BJ (cell line): ENCODE measurements at places on chromosomes 4 and X.
A peak's percentile ranks its signal among the peaks of the same experiment; 100 is the strongest.

DNA sequence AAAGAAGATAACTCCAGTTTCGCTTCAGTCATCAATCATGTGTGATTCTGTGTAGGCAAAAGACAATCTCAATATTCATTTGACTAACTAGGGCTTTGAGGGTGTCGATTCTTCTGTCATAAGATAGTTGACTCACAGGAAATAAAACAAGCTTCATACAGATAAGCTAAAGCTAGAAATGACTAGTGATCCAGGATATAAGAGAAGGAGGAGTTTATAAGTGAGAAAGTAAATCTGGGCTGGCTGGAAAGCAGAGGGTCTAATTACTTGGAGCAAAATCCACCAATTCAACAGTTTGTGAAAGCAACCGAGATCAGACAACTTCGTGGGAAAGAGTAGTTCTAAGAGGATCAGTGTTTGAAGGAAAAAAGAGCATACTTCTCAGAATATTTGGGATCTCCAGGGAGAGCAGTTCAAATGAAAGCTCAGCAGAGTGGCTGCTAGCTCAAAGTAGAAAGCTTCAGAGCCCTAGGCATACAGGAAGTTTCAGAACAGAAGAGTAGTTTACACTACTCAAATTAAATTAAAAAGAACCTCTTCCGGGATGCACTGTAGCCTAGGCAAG lies 429.3 kb downstream of the INPP4B start:
- DNase-seq = no peak

DNA sequence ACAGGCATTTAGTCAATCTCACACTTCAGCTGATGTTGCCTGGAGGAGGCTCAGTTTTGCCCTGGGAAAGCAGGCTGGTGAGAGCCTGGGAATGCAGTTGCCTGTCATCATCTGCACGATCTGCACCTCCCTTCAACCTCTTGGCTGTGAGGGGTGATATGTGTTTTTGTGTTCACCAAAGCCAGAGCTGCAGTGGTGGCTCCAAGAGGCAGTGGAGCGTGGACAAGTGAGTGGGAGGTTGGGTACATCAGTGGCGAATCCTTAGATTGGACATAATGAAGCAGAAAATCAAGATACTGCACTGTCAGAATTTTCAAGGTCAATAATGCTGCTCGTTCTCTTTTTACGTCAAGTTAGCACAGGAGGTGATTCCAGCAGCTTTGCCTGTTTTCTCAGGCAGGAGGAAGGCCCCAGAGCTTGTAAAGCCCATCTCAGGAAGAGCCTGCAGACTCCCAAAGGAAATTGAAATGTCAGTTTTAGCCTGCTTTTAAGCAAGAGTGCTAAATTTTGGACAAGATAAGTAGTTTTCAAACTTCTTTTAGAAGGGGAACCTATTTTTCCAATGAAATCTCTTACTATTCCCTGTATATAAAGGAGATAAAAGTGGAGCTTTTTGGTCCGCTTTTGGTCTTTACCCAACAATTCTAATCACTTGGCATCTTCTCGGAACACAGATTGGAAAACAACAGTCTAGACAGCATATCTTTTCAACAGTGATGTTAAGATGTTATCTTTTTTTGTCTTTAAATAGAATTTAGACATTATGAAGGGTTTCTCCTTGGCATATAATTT lies 92.8 kb downstream of the FRAS1 start:
- DNase-seq = no peak

- peak; percentile 33 for DNase-seq
Observed at GRCh38 chr4:109472343-109472761, 38.7 kb downstream of the SEC24B start.

DNA sequence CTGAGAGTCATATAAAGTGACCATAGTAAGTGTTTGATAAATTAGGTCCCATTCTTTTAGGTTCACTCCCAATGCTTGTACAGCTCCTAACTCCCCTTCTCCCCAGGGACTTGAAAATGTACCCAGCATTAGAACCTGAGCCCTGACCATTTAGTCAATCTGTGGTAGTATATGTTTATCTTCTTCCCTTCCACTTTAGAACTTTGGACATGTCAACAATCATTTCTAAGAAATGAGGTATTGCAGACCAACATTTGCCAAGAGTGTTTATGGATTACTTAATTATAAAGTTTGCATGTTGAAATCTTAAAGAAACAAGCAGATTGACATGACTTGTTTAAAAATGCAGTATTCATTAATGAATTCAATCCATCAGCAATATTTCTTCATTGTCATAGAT lies 26.0 kb downstream of the AFM start:
- no peak for DNase-seq

DNA sequence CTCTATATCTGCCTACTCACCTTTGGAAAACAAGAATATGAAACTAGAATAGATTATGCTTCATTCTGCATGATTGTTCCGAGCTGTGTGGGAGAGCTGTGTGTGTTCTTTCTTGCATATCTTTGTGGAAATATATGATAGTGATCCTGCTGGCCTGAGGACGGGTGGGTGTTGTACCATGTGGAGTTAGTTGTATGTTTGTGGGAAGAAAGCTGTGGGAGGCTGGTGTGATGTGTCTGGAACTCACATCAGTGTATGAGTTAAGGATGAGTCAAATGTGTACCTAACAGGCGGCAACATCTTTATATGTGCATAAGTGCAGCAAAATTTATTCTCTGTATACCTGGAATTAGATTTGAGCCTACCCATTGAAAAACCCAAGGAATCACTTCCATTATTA lies 208.1 kb upstream of the ADGRL3 start:
- no peak for DNase-seq

DNA sequence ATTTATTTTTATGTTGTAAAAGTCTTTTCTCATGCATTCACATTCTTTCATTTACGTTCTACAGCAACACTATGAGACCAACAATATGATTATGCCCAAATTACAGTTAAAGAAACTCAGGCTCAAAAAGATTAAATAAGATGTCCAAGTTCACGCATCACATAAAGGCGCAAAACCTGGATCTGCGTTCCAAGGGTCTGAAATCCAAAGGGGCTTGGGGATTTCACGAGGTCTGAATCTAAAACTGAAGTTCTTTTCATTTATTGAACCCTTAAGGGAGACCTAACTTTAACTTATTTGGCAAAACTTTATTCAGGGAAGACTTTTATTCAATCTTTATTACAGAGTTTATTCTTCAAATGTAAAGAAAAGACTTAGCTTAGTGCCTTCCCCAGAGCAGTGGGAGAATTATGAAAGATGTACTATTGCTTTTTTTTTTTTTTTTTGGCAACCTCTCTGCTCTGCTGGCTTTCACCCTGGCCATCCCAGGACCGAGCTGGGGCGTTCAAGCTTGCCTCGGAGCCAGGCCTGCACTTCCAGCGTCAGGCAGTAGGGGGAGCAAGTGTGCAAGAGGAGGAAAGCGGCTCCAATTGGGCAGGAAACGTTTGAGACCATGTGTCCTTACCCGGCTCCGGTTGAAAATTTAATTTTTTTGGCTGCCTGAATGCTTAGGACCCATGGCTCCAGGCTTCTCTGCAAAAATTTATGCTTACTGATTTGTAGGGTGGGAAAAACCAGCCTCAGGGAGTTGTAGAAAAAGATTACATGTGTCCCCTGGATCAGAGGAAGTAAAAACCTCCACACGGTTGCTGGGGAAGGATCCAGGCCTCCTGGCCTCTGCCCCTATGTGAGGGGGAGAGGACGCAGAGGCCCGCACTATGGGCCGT lies 344.3 kb upstream of the KLF3 start:
- peak; percentile 42 for DNase-seq

DNA sequence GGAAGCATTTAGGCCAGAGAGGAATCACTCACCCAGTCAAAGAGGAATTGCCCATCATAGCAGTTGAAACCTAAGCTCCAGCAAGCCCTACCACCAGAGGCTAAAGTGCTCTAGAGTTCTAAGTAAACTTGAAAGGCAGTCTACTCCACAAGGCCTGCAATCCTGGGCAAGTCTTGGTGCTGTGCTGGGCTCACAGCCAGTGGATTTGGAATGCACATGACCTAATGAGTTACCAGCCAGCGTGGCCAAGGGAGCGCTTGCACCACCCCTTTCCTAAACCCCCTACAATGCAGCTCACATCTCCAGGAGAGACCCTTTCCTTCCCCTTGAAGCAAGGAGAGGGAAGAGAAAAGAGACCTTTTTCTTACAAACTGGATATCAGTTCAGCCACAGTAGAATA lies 445.7 kb downstream of the GASK1B start:
- DNase-seq = no peak

DNA sequence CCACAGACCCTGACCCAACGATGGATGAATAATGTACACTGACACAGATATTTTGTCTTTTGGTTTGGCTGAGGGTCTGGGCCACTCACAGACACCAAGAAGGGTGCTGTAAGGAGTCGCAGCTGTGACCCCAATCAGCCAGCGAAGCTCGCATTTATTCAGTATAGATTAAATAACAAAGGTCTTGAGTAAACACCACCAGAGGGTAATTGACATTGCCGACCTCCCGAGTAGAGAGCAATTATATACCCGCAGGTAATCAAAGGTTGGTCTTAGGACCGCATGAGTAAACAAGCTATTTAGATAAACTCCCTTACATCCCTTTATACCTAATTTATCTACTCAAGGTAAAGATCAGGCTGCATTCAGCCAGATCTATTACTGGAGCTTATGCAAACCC lies 297.1 kb downstream of the ADAM29 start:
- DNase-seq = no peak

DNA sequence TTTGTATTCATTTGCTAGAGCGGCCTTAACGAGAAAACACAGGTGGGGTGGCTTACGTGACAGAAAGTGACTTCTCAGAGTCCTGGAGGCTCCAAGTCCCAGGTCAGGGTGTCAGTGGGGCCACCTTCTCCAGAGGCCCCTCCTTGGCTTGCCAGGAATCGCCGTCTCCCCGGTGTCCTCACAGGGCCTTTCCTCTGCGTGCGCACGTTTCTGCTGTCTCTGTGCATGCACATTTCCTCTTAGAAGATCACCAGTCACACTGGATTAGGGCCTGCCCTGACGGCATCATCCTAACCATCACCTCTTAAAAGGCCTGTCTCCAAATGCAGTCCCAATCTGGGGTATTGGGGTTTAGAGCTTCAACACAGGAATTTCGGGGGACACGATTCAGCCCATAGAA lies 63.8 kb upstream of the HELT start:
- DNase-seq = no peak

GRCh38 chr4:89273741-89274141 lies 33.9 kb downstream of the GPRIN3 start:
- DNase-seq = no peak

GRCh38 chrX:119145241-119145653 lies 17.6 kb upstream of the KIAA1210 start:
- no peak for DNase-seq

GRCh38 chr4:6343939-6344408 lies 74.3 kb downstream of the WFS1 start:
- no peak for DNase-seq

DNA sequence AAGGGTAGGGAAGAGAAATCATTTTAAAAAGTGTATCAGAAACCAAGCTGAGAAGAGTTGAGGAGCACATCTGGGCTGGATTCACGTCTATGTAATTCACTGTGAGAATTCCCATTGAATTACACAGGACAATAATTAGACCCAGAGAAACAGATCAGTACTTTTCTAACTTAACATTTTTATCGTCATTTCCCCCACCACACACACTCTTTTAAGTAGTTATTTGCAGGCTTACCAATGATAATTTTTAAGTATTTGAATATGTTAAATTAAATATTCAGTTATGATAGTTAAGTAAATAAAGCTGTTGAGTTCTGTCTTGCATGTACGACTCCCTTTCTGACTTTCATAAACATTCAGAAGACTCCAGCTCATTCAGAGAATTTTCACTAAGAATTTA lies 165.4 kb upstream of the PITX2 start:
- DNase-seq = no peak

GRCh38 chr4:185238215-185238681 lies 28.9 kb downstream of the SNX25 start:
- DNase-seq = peak; percentile 50

DNA sequence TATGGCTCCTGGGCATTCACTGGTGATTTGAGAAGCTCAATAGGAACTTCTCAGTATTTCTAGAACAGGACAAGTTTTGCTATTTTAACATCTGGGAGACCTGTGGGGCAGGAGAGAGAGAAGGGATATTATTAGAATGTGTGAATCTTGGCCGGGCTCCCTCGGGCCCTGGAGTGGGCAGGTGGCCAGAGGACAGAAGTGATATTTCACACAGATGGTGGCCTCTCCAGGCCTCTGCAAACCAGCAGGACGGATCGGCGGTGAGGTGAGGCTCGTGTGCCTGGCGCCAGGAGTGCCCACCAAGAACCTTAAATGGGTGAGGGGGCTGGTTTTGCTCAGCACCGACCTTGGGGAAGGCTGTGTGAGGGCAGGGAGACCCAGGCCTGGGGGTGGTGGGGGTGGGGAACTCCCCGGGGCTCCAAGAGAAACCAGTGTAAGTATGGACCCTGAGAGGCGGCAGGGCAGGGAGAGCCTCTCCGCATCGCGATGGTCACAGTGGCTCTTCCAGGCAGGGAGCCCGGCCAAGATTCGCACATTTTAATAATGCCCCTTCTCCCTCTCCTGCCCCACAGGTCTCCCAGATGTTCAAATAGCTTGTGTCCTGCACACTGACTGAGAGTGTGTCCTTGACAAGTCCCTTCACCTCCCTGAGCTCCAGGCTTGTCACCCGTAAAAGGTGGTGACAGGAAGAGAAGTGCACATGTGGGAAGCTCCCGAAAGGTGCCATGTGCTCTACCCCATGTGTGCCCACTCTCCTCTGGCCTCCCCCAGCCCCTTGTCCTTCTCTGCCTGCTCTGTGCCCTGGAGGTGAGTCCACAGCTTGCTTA lies 64.9 kb downstream of the SORCS2 start:
- no peak for DNase-seq

DNA sequence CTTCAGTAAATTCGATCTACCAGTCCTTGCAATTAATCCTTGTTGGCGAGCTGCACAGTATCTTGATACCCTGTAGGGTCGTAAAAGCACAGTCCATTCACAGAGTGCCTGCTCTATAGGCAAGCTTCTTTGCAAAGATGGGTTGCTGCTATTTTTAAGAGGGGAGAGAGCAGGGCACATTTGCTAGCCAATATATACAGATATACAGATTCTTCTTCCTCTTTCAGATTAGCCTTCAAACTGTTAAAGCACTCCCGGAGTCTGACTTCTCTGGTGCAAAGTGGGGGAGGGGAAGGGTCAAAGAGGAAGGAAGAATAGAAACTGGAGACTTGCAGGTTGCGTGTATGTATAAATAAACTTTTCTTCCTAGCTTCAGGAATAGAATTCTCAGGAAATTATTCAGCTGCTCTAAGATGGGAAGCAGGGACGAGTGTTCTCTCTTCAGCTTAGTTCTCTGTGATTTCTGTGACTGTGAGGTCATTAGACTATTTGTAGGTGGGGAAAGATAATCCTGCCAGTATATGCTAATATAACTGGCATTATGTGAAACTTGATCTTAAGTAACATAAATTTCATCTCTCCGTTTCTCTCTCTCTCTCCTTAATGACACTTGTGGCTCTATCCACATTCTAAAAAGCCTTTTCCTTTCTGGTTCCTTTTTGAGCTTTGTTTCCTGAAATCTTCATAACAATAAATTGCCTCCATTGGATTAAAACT lies at the start of gene CYSLTR1:
CYSLTR1 (minus strand) TSS at position 242 of the 717 bp plus-strand sequence. CDS start 53,865 bp downstream, outside the sequence.
- no peak for DNase-seq
